Stimulated activated CD8-positive, alpha-beta memory T cell treated with anti-CD3 and anti-CD28 coated beads, Interleukin-15, amount 100 ng/mL, for 4 hours (primary cell): ENCODE measurements at places on chromosomes 4 and X.

DNA sequence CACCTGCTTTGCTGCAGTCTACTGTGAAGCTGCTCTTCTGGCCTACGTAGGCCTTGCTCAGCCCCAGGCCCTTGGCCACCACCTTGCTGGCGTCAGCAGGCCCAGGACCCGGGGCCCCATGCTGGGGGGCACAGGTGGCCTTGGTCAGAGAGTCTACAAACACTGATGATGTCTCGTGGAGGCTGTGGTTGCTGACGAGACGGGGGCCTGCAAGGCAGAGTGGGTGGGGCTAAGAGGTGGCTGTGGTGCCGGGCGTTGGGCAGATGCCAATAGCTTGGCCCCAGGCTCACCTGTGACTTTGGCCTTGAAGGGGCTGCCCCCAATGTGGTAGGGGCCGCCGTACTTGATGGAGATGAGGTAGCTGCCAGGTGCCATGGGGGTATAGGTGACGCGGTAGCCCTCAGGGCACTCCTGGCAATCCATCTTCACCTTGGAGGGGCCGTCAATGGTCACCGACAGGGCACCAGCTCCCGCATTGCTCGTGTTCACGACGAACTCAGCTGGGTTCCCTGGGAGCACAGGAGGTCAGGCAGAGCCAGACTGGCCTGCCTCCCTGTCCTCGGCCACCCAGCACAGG, 25.0 kb downstream of the FLNA start:
- DNase-seq = no peak

DNA sequence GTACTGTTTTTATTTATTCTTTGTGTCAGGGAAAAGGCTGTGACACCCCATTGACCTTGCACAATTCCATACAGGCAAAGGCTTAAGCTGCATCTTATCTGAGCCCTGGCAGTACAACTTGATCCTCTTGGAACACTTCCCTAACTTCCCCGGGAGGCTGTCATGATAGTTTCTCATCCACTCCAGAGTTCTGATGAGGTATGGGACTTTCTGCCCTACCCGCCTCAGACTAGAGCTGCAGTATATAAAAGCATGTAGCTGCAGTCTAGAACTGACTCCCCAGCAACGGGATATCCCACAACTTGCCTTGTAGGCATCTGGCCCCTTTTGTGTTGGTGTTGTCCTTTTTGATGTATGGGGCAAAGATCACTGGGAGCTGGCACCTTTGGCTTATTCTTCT, 72.7 kb downstream of the FNIP2 start:
- DNase-seq = no peak

- no peak for DNase-seq
Measured at GRCh38 chrX:3252744-3253143, 93.7 kb downstream of the MXRA5 start.

DNA sequence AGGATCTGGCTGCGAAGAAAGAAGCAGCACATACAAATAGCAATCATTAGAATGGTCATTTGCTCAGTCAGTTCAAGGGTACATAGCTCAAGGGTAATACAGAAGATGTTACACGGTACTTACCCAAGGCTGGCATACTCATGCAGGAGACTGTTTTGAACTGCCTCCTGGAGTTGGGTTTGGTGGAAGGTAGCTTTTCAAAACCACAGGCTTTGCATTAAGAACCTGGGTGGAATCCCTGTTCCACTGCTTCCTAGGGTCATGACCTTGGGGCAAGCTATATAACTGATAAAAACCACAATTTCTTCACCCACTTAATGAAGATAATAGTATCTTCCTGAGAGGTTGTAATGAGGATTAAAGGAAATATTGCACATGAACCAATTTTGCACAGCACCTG, 36.5 kb downstream of the TBC1D9 start:
- no peak for DNase-seq

DNA sequence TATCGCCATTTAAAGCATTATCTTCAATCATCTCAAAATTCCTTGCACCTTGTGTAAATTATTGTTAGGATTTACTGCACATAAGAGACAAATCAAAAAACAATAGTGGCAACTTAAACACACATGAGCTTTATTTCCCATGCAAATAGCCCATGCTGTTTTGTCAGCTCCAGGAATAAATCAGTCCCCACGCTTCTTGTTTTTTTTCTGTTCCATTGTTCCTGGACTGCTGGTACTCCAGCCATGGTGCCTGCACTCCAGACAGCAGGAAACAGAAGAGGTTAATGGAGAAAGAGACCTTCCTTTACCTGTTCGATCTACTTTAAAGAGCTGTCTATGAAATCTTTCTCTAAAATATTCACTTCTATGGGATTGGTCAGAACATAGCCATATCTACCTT, 1515.7 kb upstream of the TENM3 start:
- no peak for DNase-seq

- no peak for DNase-seq
Measured at GRCh38 chrX:7545564-7545963, 297.4 kb upstream of the VCX start.

- no peak for DNase-seq
Measured at GRCh38 chrX:1416327-1416784, 24.4 kb upstream of the SLC25A6 start.

- DNase-seq = no peak
Measured at GRCh38 chrX:155968791-155969190, 28.7 kb upstream of the IL9R start.
